ENCODE measurements at places on chromosomes 4 and X.

DNA sequence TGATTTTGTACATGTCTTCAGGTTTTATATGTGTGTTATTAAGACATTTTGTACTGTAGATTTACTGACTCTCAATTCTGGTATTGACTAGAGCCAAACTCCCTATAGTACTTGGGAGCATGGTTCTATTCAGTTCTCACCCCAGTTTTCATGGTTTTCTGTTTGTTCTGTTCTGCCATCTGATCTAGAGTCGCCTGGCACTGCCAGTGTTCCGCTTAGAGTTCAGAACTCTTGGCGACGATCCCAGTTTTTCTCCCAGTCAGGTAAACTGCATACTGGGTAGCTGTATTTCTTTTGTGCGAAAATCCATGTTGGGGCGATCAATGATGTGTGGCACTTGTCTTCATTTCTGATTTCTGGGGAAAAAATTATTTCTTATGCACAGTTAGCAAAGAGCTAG, 78.0 kb downstream of the PHOX2B start:
- DNase-seq, result no peak

- no peak for DNase-seq
Observed at GRCh38 chrX:17828171-17828570, 32.9 kb downstream of the RAI2 start.

DNA sequence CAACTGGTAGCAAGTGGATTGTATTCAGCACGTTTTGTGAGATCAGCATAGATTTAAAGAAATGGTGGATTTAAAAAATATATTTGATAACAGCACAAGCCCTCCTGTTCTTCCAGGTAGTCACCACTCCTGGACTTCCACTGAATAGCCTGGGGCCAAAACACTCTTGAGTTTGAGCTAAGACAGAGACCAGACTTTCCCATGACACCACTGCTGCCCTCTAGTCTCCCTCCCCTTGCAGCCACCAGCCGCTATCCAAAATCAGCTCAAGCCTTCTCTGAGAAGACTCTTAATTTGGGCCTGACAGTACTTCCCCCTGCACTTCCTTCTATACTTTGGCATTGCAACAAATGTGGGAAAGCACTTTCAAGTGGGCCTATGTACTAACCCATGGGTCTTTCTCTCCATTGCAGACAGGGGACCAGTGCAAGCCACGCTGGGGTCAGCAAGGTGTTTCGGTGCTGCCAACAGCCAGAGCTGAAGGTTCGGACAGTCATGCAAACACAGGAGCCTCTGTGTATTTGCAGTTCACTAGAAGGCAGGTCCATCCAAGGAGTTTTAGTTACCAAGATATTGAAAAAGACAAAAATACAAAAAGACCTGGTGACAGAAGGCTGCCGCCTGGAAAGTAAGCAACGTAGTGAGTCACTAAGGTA, 40.5 kb upstream of the KLHL13 start:
- no peak for DNase-seq

DNA sequence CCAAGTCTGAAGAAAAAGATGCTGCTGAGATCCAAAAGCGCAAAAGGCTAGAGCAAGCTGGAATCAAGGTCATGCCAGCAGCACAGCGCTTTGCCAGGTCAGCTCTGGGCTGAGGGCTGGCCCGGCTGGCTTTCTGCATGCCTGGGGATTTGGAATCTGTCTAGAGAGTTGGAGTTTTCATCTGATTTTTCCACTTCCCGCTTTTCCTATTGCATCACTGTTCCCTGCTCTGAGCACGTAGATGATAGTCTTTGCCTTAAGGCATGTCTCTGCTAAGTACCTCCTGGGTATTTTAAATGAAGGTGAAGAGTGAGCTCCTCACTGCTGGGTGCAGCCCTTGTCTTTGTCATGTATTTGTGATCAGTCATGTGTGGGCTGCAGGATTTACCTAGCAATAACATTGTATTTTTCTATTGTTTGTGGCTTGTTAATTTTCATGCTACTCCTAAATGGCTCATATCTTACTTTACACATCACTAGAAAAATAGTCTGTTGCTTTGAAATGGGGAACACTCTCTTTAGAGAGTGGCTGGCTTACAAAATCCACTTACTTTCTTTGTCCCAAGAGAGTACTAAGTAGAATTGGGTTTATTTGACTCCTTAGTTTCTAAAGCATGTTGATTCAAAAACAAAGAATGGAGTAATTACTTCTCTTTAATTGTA, 82.8 kb downstream of the LIMCH1 start:
- DNase-seq, result no peak

- no peak for DNase-seq
Observed at GRCh38 chr4:116180157-116180601, 905.2 kb downstream of the TRAM1L1 start.

DNA sequence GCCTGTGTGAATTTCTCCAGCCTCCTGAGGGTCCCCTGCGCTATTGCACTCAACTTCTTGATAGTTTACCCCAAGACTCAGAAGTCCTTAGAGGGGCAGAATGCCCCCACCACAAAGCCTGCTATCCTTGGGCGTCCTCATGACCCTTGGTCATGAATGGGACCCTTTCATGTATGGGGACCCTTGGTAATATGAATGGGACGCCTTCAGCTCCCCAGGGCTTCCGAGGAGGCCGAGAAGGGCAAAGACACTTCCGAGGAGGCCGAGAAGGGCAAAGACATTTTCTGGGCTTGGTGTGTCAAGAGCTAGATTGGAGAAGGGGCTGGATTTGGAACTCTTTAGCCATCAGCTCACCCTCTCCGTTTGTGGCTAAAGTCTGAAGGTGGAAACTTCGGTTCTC, 8.6 kb downstream of the SHOX start:
- no peak for DNase-seq

- no peak for DNase-seq
Observed at GRCh38 chr4:67052814-67053675, 492.3 kb downstream of the CENPC start.
